ENCODE measurements at places on chromosomes 5 and 9.

- DNase-seq, result no peak
Measured at GRCh38 chr9:122126331-122127261, 33.0 kb downstream of the NDUFA8 start.

DNA sequence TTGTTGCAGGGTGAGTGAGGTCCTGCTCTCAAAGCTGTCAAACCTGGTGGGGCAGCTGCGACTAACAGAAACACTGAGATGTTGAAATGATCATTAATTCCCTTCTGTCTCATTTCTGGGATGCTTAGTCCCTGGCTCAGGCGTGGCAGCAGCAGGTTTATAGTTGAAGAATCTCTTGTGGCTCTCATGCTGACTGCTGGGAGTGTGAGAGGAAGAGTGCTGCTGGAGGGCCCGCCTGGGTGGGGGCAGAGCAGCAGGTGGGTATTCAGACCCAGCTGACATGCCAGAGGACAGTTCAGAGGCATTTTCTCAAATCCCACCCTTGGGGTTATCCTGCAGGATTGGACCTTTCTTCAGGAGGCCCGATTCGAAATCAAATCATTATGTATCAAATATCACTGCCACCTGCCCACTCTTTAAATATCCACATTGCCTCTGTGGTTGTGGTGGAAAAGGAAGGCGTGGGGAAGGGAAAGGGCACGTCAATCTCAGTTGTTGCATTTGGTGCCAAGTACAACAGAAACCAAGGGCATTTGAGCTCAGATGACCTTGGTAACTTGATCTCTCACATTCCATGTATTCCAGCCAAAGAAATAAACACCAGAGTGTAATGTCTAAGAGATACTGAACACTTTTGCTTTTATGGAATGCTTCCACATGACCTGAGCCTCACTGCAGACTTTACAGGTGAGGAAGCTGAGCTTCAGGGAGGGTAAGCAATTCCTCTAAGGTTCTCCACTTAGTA lies 224.3 kb downstream of the AOPEP start:
- no peak for DNase-seq

- DNase-seq, result no peak
Measured at GRCh38 chr9:79694676-79695400, 123.1 kb downstream of the TLE4 start.

DNA sequence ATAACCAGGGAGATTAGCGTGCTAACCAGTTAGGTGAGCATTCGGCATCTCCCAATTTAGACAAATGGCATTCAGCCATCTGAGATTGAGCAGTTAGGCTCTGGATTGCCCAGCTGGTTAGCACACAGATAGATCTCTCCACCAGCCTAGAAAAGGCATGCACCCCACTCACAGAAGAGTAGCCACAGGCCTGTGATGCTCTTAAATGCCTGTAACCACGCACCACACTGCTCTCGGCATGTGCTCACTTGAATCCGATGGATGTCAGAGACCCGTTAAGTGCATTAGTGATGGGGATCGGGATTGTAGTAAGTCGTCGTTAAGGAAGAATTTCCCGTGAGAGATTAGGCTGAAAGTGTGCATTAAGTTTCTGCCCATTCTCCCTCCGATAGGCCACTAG lies 23.0 kb downstream of the MARCHF6 start:
- DNase-seq, result no peak

DNA sequence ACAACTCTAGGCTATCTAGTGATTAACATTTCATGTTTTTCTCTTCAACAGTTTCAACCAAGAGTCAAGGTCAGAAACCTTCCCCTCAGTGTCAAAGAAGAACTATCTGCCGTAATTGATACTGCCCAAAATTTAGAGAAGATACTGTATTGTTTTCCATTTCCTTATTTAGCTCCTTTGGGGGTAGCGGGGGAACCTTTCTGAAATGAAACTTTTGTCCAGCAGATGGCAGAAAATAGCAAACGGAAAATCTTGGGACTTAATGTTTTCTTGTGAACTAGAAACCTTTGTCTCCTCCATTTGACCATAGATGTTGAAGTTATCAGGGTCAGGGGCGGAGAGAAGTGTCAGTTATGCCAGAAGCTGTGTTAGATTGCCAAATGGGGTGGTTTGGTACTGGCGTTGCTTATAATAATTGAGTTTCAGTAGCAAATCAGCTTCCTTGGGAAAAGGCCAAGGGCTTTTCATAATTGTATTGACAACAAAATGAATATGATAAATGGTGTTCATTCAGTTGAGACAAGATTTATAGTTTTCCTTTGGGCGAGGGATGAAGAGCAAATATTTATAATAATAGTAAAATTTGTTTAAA lies 101.7 kb upstream of the TLX3 start:
- no peak for DNase-seq

- DNase-seq, result no peak
Measured at GRCh38 chr5:25005431-25005830, 360.7 kb upstream of the CDH10 start.

GRCh38 chr9:4585135-4585534 lies 77.0 kb upstream of the PLPP6 start:
- DNase-seq, result no peak

DNA sequence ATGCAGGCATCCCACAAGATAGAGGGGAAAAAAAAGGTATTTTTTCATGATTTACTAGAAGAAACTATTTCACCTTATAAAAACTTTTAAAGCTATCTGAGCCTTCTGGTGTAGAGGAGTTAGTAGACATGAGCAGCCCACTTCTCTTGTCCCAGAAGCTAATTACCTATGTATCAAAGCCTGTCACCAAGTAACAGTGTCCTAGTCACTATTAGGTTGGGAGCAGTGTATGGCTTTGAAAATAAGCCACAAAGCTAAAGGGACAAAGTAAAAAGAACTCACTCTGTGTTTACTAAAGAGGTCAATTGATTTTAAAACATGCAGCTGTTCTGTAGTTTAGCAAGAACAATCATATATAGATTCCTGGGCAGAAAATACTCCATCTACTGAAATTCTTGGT lies 1286.1 kb downstream of the PTPRD start:
- no peak for DNase-seq

DNA sequence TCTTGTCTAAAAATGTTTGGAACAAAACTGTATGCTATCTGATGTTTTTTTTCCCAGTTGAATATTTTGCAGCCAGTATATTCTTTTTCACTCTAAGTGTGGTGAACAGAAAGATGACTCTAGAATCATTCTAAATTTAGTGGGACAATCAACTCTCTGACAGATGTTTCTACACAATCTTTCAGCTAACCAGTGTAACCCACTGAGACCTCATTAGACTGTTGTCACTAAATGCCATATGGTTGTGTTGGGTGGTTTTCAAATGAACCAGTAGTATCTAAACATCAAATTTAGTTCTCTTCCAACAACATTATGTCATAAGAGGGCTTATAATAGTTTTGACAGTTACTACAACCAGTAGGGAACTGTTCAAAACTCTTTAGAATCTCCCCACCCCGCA lies 129.6 kb upstream of the PRLR start:
- DNase-seq, result no peak

DNA sequence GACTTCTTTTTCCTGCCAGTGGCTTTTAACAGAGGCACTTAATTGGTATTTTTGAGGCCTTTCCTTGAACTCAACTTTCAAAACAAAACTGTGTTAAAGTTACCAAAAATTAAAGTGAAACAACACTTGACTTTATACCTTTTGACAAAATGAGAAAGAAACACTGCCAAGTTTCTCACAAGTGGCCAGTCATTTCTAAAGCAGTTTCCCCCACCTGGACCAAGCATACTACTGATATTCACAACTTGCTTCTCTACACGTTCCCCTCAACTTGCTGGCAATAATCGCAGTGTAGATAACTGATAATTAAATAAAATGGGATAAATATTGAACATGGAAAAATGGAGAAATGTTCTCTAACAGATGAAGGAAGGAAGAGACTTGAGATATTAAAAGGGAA lies 135.7 kb downstream of the TLR4 start:
- DNase-seq, result no peak

- no peak for DNase-seq
Measured at GRCh38 chr9:126794441-126794840, 10.4 kb upstream of the ZBTB43 start.

- DNase-seq, result peak; percentile 30
Measured at GRCh38 chr9:135907006-135907430, 328 bp downstream of the CAMSAP1 start.

GRCh38 chr5:9947225-9947714 lies 302.4 kb downstream of the ATPSCKMT start:
- DNase-seq, result no peak

- DNase-seq, result no peak
Measured at GRCh38 chr9:16217943-16218701, 652.3 kb downstream of the BNC2 start.

DNA sequence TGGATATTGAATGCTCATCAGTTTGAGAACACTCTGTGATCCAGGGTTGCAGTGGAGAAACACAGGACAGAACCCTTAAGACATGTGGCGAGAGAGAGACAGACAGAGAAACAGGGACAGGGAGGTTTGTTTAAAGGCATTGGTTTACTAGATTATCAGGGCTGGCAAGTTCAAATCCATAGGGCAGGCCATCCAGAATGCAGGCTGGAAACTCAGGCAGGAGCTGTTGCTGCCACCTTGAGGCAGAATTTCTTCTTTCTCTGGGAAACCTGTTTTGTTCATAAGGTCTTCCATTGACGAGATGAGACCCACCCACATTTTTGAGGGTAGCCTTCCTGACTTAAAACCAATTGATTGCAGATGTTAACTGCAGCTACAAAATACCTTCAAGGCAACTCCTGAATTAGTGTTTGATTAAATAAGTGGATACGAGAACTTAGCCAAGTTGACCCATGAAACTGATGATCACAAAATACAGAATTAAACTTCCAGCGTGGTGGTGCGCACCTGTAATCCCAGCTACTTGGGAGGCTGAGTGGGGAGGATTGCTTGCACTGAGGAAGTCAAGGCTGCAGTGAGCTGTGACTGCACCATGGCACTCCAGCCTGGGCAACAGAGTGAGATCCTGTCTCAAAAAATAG lies 55.9 kb downstream of the NSUN2 start:
- no peak for DNase-seq

GRCh38 chr5:170145462-170145861 lies 39.8 kb downstream of the FOXI1 start:
- no peak for DNase-seq

GRCh38 chr9:133263557-133263956 lies 11.4 kb downstream of the ABO start:
- no peak for DNase-seq

- DNase-seq, result no peak
Measured at GRCh38 chr5:162801235-162801634, 636.2 kb upstream of the CCNG1 start.

DNA sequence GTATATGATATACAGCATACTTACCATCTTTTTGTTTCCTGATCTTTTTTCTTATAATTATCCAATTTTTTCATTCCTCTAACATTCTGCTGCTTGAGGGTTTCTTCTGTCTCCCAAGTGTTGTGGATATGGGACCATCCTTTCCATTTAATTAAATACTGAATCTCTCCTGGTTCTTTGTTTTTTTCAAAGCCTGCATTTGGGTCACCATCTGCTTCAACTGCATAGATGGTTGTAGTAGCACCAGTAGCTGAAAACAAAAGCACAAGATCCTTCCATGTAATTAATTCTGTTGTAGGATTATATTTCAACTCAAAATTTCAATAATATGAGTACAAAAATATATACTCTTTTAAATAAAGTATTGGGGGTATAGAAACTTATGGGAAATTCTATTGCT lies 29.4 kb downstream of the CHD1 start:
- DNase-seq, result no peak

DNA sequence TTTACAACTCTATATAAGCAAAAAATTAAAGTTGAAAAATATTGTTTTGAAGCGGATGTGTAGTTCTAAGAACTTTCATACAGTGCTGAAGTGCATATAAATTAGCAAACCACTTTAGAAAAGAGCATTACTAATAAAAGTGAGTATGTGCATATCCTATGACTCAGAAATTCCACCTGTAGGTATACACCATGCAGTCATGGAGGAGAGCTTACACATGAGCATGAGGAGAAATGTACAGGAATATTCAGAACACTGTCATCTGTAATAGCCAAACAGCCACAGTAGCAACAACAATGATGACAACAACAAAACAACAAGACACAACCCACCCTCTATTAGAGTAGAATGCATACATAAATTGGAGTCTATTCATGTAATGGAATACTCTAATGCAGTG lies 138.2 kb upstream of the ARRDC3 start:
- no peak for DNase-seq

DNA sequence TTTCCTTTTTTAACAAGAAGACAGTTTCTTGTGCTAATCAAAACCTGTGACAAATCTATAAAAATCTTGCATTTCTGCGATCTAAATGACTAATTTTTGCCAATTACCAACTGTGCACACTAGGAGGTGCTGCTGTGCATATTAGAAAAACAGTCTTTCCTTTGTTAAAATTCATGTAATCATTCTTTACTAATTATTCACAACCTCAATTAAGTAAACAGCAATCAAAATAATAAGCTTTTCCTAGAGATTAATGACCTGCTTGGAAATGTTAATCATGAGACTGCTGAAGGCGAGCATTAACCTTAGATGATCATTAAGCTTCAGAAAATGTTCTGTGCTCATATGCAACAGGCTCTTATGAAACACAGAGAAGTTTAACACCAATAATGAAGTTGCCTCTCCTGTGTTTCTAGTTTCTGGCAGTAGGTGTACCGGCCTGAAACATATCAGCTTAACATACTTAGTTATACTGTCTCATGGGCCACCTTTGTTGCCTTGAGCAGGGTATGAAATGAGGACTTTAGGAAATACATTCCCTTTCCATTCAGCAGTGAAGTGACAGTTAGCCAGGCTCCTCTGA lies 17.7 kb downstream of the RFESD start:
- DNase-seq, result peak; percentile 34

DNA sequence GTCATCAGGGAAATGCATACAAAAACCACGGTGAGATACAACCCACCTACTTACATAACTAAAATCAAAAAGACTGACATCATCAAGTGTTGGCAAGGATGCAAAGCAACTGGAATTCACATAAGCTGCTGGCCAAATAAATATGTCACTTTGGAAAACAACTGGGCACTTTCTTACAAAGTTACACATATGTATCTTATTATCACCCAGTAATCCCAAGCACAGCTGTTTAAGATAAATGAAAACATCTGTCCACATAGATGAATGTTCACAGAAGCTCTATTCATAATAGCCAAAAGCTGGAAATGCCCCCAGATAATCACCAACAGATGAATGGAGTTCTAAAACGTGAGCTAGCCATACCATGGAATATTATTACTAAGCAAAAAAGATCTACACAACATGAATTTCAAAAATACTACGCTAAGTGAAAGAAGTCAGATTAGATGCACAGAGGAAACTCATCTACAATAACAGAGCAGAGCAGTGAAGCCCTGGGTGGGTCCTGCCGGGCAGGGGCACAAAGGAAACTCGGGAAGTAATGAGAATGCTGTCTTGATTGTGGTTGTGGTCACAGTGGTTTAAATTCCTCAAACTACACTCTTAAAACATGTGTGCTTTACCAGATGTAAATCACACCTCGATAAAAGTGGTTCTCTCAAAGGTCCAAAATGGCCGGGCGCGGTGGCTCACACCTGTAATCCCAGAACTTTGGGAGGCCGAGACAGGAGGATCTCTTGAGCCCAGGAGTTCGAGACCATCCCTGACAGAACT lies 8.5 kb downstream of the CAMSAP1 start:
- DNase-seq, result no peak

- DNase-seq, result no peak
Measured at GRCh38 chr9:129480227-129480626, 140.7 kb downstream of the C9orf50 start.
